ENCODE measurements at places on chromosomes 4 and X. TPM values are rescaled to one million over a fixed set of nuclear protein-coding genes. Genes with fewer than 3 reads are reported as not detected.

BEX1 gene
- 0.83 TPM for total RNA-seq

GRCh38 chr4:172978848-172979247 is 189.8 kb upstream of the GALNT7 start:
- no peak for DNase-seq

ARHGAP36 gene
- not detected for total RNA-seq

CCSER1 gene
- total RNA-seq = 1.8 TPM

Data from posterior vena cava (tissue), 2 donors.